Activated CD4-positive, alpha-beta T cell treated with anti-CD3 and anti-CD28 coated beads for 24 hours (primary cell): ENCODE measurements at places on chromosomes 3 and 15.

DNA sequence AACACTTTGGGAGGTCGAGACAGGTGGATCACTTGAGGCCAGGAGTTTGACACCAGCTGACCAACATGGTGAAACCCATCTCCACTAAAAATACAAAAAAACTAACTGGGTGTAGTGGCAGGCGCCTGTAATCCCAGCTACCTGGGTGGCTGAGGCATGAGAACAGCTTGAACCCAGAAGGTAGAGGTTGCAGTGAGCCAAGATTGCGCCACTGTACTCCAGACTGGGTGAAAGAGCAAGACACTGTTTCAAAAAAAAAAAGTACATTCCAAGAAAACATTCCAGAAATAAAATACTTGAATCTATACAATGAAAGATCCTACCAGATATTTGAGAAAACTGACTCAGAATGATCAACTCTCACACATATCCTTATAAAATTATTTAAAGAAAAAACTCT is 30.4 kb downstream of the TFDP2 start:
- DNase-seq, result no peak

DNA sequence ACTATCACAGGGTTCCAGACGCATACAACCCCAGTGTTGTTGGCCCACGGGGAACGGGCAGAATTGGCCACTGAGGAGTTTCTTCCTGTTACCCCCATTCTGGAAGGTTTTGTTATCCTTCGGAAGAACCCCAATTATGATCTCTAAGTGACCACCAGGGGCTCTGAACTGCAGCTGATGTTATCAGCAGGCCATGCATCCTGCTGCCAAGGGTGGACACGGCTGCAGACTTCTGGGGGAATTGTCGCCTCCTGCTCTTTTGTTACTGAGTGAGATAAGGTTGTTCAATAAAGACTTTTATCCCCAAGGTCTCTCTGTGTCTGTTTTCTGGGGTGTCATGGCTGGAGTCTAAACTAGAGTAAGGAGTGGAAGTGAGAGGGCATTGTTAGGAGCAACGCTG is 5.7 kb upstream of the EIF4G1 start:
- no peak for DNase-seq

DNA sequence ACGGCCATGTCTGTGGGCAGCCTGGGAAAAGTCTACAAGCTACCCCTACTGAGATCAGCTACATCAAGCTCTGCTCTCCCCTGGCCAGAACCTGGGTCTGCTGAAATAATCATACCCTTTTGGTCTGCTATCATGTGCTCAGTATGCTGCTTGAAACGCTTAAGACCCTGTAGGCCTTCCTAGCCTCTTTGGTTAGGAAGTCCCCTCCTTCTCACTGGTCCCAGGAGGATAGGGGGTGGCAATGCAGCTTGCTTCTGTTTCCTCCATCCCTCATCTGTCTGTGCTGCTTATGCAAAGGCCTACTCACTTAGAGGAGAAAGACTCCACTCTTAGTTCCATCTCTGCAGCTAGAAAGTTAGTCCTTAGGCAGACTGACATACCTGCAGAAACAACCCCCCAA is 118.2 kb upstream of the RASGRP1 start:
- no peak for DNase-seq

GRCh38 chr3:194806991-194807630 is 121.4 kb downstream of the FAM43A start:
- DNase-seq, result no peak

GRCh38 chr3:197854596-197855343 is 63.7 kb downstream of the LRCH3 start:
- no peak for DNase-seq

GRCh38 chr3:194279701-194280360 is 71.3 kb downstream of the CPN2 start:
- DNase-seq, result no peak

GRCh38 chr3:41033956-41034519 is 165.3 kb upstream of the CTNNB1 start:
- no peak for DNase-seq

- DNase-seq, result peak; percentile 56
These were observed 9.8 kb downstream of the ONECUT1 start for GRCh38 chr15:52780172-52780980.

DNA sequence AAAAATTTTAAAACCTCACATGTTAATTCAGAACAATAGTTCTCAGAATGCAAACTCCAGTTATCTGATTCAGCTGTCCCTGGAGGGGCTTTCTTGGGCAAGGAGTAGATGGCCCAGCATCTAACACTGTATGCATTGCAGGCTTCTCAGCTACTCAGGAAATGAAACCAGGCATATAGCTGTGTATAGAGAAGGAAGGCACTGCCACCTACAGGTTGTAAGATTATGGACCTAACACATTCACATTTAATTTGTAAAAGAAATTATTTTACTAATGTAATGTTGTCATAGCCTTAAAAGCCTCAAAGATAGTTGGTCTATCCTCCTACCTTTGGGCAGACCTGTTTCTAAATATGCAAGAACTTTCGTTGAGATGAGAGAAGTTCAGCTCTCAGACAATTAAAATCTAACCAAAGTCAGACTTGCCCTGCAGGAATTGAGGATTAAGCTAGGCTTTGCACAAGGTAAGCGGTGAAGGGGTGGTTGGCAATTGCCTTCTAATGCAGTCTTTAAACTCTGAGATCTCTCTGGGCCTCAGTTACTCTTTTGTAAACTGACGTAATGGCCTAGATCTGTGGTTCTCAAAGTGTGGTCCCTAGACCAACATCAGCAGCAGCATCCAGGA is 132.8 kb upstream of the SLC24A5 start:
- DNase-seq, result no peak

GRCh38 chr3:38829404-38829803 is 13.4 kb upstream of the SCN10A start:
- DNase-seq, result no peak

DNA sequence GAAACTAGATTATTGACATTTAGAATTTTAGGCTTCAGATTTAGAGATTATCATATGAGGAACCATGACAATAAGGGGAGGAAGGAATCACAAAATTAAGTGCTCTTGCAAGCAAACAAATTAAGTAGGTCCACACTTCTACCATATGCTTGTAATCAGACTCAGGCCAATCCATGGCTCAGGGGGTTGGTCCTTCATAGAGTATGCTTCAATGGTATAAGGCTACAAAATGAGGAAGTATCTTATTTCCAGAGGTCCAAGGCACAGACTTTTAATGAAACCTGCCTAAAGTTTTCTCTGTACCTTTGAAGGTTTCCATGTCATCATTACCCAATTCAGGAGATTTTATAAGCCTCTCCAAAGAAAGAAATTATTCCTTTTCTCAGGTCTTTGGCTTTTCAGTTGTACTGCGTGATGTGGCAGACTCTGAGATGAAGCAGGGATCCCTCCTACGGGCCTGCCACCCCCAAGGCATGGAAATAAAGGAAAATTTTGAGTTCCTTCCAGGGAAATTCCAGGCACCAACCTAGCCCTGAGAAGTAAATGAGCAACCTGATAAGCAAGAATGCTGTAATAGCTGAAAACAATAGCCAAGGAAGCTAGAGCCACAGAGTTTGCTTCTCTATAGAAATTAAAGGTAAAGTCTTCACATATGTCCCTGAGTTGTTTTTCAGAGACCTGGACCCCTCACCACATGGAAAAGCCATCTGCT is 36.3 kb downstream of the SERPINI2 start:
- DNase-seq, result no peak
